ENCODE measurements at places on chromosomes 7 and 10.

- DNase-seq, result no peak
These were observed 14.6 kb downstream of the DPYSL4 start for GRCh38 chr10:132201111-132201969.

DNA sequence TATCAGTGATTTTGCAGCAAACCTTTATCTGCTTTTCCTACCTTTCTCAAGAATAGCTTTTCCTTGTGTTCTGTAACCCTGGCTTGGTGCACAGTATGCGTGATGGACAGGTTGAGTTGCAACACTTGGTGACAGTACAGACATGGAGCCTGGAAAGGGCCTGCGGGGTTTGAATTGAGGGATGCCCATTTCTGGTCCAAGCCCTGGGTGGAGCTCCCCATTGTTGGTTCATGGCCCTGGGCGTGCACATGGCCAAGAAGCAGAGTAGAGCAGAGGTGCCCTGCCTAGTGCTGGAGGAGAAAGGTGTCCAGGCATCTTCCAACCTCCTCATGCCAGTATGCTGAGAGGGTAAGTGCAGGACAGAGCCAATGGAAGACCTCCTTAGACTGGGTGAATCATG lies 106.6 kb upstream of the MKLN1 start:
- DNase-seq, result no peak

GRCh38 chr7:86929293-86930109 lies 130.0 kb downstream of the ELAPOR2 start:
- no peak for DNase-seq

- DNase-seq, result no peak
These were observed 44.0 kb downstream of the ADK start for GRCh38 chr10:74194999-74195398.

DNA sequence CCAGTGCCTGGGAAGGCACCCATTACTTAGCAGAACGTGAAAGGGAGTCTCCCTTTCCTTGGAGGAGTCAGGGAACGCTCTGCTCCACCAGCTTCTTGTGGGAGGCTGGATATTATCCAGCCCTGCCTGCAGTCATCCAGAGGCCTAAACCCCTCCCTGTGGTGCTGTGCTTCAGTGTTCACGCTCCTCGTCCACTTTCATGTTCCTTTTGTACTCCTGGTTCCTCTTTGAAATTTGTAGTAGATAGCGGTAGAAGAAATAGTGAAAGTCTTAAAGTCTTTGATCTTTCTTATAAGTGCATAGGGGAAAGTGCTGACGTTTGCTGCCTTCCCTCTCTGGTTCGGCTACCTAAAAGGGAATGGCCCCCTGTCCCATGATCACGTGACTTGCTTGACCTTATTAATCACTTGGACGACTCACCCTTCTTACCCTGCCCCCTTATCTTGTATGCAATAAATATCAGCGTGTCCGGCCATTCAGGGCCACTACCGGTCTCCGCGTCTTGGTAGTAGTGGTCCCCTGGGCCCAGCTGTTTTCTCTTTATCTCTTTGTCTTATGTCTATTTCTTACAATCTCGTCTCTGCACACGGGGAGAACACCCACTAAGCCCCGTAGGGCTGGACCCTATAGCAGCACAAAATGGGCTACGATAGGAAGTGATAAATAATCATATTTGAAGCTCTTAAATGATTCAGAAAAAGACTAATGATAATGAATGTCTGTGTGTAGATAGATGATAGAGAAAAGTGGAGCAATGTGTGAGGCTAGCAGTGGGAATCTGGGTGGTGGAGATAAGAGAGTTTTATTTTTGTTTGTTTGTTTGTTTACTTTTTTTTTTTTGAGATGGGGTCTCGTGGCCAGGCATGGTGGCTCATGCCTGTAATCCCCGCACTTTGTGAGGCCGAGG lies 5.8 kb upstream of the ESYT2 start:
- DNase-seq, result no peak

- no peak for DNase-seq
These were observed 130.9 kb downstream of the PHF14 start for GRCh38 chr7:11104578-11104977.

DNA sequence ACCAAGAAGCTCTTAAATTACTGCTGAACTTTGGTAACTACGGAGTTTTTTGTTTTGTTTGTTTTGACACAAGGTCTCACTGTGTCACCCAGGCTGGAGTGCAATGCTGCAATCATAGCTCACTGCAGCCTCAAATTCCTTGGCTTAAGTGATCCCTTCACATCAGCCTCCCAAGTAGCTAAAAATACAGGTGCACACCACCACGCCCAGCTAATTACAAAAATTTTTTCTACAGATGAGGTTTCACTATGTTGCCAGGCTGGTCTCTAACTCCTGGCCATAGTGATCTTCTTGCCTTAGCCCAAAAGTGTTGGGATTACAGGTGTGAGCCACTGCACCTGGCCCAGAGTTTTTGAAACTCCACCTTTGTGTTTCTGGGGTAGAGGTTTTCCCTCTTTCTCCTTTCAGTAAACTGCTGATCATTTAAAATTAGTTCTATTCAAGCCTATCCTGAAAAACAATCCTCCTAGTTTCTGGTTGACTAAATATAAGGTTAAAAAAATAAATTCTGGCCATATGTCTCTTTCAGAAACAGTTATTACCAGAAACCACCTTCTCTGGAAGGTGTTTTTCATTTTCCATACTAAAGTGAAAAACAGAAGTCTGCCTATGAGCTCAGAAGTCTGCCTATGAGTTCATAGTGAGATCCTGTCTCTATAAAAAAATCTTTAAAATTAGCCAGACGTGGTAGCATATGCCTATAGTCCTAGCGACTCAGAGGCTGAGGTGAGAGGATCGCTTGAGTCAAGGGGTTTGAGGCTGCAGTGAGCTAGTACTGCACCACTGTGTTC lies 63.9 kb downstream of the VOPP1 start:
- no peak for DNase-seq

DNA sequence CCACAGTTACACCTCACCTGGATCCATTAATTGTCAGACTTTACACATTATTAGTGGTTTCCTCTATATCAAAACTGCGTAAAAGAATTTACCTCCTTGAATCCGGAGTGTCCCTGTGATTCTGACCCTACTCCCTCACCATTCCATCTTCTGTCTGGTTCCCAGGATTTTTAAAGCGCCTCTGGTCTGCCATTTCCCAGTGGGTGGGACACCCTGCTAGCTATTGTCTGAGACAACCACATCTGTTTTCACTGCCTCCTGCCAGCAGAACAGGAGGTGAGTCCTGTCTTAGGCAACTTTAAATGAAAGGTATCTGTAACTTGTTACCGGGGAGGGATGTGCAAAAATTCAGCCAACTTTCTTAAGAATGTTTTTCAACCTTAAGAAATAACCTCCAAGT lies 2.3 kb downstream of the MACROH2A2 start:
- no peak for DNase-seq

GRCh38 chr7:146768957-146769356 lies 652.4 kb downstream of the CNTNAP2 start:
- no peak for DNase-seq

DNA sequence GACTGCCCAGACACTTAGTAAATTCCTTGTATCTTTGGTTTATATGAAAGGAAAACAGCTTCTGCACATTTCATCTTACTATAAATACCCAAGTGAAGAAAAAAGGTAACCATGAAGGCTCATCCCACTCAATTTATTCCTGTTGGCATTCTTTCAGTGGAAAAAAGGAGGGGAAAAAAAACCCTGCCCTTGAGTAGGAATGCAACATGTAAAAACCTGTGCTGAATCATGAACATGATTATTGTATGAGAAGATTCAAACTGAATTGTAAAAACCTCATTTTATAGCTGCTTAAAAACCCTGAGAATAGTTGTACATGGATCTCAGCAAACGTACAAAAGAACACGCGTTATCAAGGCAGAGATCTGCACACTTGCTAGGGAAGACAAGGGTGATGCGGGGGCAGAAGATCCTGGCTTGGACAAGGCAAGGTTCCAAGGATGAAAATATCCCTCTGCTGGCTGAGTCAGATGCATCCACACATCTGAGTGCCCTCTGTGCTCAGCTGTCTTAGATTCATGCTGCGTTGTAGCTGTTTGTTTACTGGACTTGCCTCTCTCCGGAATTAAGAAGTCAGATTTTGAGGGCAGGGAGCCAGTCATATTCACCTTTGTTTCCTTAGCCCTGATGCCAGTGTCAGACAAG lies 658.2 kb downstream of the PARD3 start:
- no peak for DNase-seq

- no peak for DNase-seq
These were observed 24.2 kb upstream of the ICA1 start for GRCh38 chr7:8286118-8286517.

GRCh38 chr7:148325208-148325607 lies 265.4 kb upstream of the C7orf33 start:
- DNase-seq, result no peak

GRCh38 chr7:149317986-149318672 lies 56.1 kb downstream of the ZNF783 start:
- no peak for DNase-seq

- no peak for DNase-seq
These were observed 73.9 kb upstream of the CXCL12 start for GRCh38 chr10:44458671-44459413.

DNA sequence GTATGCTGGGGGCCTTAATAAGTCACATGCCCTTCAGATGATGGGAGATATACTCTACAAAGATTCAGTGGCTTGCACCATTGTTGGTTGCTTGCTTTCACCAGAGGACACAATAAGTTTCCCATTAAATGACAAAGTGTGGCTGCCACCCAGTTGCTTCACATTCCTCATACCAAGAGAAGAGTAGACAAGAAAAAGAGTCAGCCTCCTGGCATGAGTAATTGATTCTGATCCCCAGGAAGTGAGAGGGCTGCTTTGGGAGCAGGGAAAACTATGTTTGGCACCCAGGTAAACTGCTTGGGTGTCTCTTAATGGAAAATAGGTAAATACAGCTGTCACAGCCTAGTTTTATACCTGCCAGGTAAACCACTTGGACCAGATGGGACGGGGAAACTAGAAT lies 66.7 kb upstream of the IL6 start:
- DNase-seq, result no peak

GRCh38 chr7:16420649-16421332 lies 547 bp downstream of the CRPPA start:
- DNase-seq, result no peak

DNA sequence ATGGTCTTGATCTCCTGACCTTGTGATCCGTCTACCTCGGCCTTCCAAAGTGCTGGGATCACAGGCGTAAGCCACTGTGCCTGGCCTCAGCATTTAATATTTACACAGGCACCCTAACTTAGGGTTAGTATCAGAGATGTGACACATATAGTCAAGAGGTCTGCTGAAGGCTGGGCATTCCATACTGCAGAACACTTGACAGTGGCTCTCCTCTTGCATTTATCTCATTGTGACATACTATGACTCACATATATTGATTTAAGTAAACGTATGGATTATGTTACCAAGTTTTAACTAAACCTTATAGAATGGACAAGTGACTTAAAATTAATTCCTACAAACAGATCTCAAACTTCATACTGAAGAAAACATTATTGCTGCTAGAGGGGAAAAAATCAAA lies 36.6 kb downstream of the BRAF start:
- no peak for DNase-seq

DNA sequence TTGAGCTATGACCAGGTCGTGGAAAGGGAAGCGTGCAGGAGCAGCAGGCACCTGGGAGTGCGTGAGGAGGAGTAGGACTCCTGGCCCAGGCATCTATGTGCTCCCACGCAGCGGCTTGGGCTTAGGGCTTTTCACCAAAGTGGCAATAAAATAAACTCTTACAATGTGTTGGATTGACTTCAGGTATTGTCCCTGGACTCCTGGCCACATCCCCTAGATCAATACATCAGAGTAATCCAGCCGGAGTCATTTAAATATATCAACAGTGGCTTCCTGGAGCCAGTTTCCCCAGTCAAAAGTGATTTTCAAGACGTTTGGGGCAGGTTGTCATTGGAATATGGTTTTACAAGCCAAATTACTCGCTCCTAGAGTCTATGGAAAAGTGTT lies 344.4 kb downstream of the WDR11 start:
- no peak for DNase-seq
